NCI-H774 (cell line): ENCODE measurements at places on chromosomes 13 and 19.
A peak's percentile ranks its signal among the peaks of the same experiment; 100 is the strongest.

GRCh38 chr13:44084146-44084545 lies 204.4 kb downstream of the LACC1 start:
- no peak for DNase-seq

GRCh38 chr19:3593156-3593555 lies 7.9 kb downstream of the GIPC3 start:
- DNase-seq, result no peak

DNA sequence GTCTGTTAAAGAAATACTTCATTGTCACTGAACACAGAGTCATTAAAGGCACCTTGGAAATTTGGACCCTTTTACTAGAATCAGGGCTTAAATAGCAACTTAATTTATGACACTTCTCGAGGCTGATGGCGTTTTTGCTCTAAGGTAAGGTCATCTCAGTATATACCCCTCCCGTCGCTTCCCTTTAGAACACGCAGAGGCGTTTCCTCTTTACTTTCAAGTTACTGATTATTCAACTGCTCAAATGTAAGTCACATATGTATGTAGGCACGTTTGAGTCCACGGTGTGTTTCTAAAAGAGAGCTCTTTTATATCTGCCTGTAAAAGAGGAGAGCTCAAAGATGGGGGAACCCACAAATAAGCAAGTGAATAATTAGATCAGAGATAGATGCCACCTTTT lies 181.5 kb downstream of the TSHZ3 start:
- DNase-seq, result no peak

- peak; percentile 79 for DNase-seq
Observed at GRCh38 chr19:850221-850978, 1.7 kb upstream of the ELANE start.

GRCh38 chr13:91196958-91197357 lies 150.5 kb upstream of the MIR17HG start:
- no peak for DNase-seq

- no peak for DNase-seq
Observed at GRCh38 chr19:855566-856120, 3.5 kb downstream of the ELANE start.

GRCh38 chr13:109401891-109402290 lies 384.5 kb downstream of the IRS2 start:
- DNase-seq, result no peak

DNA sequence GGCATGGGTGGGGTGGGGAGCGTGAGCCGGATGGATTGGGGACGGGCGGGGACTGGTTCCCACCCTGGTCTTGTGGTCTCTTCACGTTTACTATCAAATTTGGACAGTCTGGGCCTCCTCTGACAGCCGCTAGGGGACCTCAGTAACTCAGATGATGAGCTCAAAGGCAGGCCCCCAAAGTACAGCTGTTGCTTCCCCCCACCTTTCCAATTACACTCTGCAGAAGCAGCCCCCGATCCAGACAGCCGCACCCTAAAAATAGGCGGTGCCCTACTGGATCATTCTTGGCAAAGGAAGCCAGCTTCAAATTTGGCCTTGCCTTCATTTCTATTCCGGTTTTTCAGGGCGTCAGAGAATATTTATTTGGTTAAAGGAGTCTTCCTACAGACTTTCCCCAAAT lies 1.9 kb upstream of the FOXO1 start:
- DNase-seq, result no peak

GRCh38 chr13:44044547-44045179 lies 165.0 kb downstream of the LACC1 start:
- DNase-seq, result no peak

DNA sequence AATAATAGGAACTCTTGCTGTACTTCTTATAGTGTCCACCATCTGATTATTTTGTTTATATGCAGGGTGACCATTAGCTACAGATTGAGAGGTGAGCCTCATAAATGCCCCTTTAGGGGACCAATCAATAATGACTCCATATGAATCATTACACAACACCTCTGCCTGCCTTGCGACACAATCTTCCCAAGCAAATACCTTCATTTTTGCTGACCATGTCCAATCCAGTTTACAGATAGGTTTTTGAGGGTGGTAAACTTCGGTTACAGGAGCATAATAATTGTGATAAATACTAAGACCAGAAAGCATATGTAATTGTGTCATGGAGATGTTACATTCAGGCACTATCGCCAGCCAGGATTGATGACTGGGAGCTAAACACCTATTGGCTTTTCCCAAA lies 23.6 kb upstream of the IL17D start:
- no peak for DNase-seq

DNA sequence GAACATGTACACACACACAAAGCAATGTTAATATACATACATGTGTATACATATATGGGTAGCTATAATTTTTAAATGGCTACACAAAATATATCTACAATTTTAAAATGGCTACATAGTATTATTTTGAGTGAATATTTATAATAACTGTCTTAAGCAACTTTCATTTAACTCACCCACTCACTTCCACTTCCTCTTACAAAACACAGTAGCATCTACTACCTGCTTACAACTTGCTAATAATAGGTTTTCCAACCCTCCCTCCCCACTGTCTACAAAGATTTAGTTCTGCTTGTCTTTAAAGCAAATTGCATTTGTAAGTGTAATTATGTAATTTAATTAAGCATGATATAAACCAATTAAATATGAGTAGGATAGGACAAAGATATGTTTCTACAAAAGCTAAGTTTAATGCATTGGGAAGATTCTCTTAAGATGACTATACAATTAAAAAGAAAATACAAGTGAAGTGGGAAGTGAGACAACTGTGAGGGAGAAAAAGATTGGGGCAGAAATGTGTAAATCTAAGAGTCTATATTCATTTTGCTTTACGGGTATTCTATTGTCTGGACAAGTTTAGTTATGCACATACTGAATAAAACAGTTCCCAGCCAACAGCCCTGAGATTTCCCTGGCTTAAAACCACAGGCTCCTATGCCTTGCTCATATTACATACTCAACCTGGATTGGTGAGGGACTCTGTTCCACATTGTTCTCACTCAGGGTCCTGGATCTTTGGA lies 583.1 kb downstream of the EFNB2 start:
- DNase-seq, result no peak

DNA sequence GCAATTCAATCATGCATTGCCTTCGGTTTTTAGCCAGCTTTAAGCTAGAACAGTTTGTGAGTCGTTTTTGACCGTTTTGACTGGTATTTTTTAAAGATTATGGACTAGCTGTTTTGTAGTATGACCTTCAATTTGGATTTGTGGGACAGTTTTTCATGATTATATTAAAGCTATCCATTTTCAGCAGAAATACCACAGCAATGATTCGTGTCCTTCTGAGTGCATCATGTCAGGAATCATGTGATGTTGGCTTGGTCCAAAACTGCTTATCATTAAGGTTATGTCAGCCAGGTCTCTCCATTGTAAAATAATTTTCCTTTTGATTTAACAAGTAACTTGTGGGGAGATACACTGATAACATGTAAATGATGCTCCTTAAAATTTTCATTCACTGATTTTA lies 229.0 kb downstream of the POSTN start:
- DNase-seq, result no peak

DNA sequence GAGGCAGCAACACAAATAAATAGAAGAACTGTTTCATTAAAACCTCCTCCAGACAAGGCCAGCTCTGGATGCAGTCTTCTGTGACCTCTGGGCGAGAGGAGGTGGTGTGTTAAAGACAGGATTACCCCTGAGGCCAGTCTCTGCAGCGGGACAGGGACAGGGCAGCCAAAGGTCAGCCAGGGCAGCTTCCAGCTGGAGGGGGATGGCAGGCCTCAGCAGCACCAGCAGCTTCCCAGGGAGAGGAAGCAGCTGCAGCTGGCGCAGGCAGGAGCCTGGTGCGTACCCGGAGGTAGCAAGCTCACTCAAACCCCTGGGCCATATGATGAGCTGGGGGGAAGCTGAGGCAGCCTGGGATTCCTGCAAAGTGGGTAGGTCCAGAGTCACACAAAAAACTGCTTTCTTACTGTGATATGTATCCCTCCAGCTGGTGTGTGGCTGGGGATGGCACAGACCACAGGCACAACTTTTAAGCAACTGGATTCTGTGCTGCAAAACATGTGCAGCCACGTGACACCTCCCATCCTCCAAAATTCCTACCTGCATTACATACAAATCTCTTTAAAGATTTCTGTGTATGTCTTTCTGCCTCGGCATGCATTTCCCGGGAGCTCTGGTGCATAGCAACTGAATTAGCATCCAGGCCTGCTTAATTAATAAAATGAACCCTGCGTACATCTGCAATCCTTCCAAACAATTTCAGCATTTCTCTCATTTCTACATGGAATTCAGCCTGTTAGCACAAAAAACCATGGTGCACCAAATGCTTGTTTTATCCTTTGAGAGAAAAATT lies 238.3 kb upstream of the MAB21L1 start:
- DNase-seq, result no peak

GRCh38 chr19:20423381-20424197 lies 142.0 kb downstream of the ZNF737 start:
- peak; percentile 34 for DNase-seq

DNA sequence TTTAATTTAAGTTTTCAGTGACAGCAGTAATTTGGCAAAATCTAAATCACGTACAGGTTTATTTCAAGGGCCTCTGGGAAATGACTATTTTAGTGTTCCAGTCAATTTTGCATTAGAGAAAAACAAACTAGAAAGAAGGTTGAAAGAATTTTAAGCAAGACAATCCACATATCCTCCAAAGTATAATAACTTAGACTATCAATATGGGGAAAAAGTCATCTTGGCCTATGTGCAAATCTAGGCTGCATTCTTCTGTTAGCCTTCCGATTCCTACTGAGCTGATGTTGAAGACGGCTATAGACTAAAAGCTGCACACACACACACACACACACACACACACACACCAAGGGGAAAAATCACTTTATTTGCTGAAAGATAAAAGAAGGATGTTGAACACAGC lies 81.3 kb downstream of the SLITRK6 start:
- DNase-seq, result no peak

- no peak for DNase-seq
Observed at GRCh38 chr13:84263354-84264069, 381.2 kb upstream of the SLITRK1 start.

- DNase-seq, result no peak
Observed at GRCh38 chr13:30446126-30446500, 19.6 kb downstream of the HMGB1 start.

- DNase-seq, result no peak
Observed at GRCh38 chr13:75316427-75316826, 165.5 kb downstream of the TBC1D4 start.

DNA sequence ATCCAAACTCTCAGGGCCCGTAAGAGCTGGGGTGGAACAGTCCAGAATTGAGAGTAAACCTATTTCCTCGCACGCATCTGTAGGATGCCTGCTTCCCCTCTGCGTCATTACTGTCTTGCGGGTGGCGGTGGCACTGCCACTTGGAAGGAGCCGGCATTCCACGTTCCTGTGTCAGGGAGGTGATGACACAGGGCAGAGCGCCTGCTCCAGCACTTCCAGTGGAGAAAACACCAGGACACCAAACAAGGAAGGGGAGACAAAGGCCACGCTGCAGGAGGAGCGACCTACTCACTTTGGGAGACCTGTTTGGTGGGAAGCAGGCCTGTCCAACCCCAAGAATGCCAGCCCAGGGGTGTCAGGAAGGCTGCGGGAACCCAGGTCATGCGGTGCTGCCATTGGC lies 37.1 kb downstream of the PBX4 start:
- no peak for DNase-seq

- no peak for DNase-seq
Observed at GRCh38 chr13:32445461-32445860, 17.5 kb upstream of the N4BP2L1 start.

- DNase-seq, result no peak
Observed at GRCh38 chr13:52103386-52103785, 25.5 kb downstream of the NEK5 start.

DNA sequence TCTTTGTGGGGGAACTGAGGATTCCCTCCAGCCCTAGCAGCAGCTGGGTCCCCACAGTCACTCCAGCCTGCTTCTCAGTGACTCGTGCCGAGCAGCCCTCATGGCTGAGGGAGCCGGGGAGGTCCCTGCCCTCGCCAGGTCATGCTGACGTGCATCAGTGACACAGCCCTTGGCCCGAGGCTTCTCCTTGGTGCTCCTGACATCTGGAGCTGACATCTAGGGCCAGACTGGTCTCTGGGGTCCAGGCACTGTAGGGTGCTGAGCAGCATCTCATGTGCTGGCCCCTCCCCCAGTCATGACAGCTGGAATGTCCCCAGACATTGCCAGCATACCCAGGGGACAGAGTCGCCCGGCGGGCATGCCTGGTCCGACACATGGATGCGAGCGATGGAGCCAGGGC lies 14.4 kb downstream of the COMP start:
- no peak for DNase-seq

- peak; percentile 92 for DNase-seq
Observed at GRCh38 chr19:5686647-5687359, 3.3 kb upstream of the RPL36 start.

DNA sequence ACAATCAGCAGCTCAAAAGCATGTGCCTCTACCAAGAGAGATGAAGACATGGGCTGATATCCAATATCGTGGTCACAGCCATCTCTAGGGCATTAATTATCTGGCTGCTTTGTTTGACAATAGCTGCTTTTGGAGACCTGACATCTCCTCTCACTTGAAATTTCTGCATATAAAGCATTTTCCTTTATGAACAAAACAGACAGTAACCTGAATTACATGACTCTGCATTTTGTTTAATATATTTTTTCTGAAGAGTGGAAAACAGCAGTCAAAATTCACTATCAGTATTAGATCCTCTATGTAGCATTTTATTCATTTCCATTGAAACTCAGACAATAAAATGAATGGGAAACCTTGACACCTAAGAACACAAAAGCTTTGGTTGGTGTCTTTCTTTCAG lies 42.4 kb upstream of the ESD start:
- no peak for DNase-seq

DNA sequence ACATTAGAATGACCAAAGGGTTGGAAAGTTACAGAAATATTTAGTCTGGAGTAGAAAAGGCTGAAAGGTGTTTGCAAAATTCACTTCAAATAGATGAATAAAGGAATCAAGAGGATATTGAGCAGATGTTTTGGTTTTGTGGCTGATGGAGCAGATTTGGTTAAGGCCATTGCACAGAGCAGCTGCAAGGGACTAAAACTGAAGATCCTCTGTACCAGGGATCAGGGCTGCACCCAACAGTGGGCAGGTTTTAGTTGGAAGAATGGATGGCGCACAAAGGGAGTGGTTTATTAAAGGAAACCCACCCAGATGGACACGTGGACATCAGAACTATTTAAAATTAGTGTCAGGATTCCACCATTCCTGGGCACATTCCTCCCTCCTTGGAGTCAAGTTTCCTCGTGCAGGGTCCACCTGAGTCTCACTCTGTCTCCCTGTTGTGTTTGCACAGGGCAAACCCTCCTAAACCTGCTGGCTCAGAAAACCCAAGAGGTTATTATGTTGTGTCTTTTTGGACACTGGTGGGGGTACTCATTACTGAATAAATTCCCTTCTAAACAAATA lies 9.2 kb upstream of the UBAC2 start:
- DNase-seq, result no peak

- DNase-seq, result no peak
Observed at GRCh38 chr13:29550430-29550988, 45.0 kb downstream of the SLC7A1 start.

- no peak for DNase-seq
Observed at GRCh38 chr13:31826521-31826920, 87.2 kb downstream of the RXFP2 start.

- no peak for DNase-seq
Observed at GRCh38 chr13:50459046-50459445, 384.4 kb downstream of the DLEU7 start.
